ENCODE measurements at places on chromosomes 2 and 18.

DNA sequence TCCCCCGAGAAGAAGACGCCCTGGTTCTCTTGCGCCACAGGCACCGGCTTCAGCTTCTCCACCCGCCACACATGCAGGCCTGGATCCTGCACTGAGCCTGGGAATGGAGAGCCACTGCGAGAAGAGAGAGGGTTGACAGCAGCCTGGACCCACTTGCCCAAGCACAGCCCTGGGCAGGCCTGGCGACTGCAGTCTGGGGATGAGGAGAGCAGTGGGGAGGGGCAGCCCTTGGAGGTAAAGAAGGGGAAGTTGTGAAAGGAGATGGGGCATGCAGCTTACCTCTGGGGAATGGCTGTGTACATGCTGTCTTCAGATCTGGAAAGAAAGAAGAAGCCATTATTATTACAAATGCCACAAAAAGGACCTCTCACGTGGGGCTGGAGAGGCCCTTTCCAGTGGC lies 8.3 kb downstream of the CAPG start:
- DNase-seq: no peak

DNA sequence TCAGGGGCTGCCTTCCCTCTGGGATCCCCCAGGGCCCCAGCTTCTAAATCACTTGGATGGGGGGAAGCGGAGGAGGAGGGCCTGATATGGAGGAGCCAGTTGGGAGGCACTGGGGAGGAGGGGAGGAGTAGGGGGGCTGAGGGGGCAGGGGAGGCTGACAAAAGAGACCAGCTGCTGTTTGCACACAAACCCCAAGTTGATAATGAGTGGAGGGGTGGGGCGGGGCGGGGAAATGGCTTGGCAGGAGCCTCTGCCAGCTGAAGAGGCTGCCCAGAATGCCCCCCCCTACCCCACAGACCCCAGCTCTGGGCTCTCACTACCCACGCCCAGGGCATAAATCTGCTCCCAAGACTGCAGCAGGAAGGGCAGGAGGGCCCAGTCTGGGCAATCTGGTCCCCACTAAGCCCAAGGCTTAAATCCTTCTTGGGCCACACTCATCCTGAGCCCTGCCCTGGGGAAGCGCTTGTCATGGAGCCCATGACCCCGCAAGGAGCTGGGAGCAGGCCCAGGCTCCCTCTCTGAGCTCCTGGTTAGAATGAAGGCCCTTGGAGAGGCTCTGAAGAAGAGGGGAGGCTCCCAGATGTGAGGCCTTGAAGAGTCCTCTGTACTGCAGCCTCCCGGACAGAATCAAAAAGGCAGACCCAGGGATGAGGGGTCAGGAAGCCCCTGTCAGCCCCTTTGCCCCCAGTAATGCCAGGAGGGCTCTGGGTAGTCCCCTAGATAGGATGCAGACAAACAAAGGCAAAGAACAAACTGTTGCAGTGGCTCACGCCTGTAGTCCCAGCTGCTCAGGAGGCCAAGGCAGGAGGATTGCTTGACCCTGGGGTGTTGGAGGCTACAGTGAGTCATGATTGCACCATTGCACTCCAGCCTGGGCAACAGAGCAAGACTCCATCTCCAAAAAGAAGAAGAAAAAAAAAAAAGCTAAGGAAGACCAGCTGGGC lies 24.8 kb upstream of the PTMA start:
- DNase-seq: no peak

- DNase-seq: no peak
Measured at GRCh38 chr2:154978710-154979109, 280.2 kb downstream of the KCNJ3 start.

DNA sequence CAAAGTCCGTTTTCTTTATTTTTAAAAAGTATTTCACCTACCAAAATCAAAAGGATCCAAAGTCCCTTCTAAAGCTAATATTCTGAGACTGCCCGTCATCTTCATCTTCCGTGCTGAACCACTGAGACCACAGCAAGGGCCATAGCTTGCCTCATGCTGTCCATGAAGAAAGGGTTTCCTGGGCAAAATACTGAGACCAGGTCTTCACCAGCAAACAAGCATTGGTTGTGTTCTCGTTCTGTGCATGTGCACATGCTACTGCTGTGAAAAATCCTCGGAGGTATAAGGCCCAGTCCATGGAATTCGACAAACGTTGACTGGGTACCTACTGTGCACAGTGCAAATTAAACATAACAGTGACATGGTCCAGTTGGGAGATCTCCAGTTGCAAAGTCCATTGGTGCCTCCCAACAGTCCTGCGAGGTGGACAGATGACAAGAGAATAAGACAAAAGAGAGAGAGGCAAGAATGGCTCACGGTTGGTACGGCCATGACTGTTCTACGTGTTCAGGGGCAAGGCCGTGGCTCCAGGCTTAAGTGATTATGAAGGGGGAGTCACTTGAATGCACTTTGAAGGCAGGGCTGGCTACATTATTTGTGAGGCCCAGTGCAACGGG lies 192.6 kb upstream of the GLI2 start:
- no peak for DNase-seq

- no peak for DNase-seq
Measured at GRCh38 chr18:53411511-53411910, 813.0 kb downstream of the MBD2 start.

Measured in GM03348 (cell line).